Left lobe of liver (tissue), 2 donors: ENCODE measurements at places on chromosomes 13 and 19. TPM values are rescaled to one million over a fixed set of nuclear protein-coding genes. Genes with fewer than 3 reads are reported as not detected.

Gene LRRC4B
- total RNA-seq, result 0.53 TPM

DNA sequence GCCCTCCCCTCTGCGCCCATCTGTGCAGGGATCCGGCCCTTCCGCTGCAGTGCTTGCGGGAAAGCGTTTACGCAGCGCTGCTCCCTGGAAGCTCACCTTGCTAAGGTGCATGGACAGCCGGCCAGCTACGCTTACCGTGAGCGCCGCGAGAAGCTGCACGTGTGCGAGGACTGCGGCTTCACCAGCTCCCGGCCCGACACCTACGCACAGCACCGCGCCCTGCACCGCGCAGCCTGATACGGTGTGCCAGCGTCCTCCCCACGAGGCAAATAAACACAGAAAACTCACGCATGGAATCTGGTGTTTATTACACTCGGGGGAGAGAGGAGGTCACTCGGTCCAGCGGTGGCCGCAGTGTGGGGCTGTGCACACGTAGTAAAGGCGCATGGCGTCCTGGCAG is 1.2 kb downstream of the POLR2I start:
- DNase-seq, result no peak

GRCh38 chr13:25391932-25392331 is 20.2 kb downstream of the ATP8A2 start:
- DNase-seq, result no peak

Gene GIPR
- total RNA-seq, result 0.18 TPM

GRCh38 chr13:62997038-62997599 is 1581.5 kb upstream of the PCDH20 start:
- no peak for DNase-seq

- no peak for DNase-seq
These were observed 110.5 kb upstream of the SLITRK1 start for GRCh38 chr13:83992566-83993358.

GRCh38 chr13:107295416-107296140 is 727.6 kb upstream of the ARGLU1 start:
- no peak for DNase-seq

- no peak for DNase-seq
These were observed 40.9 kb upstream of the PSG9 start for GRCh38 chr19:43310221-43310620.

GRCh38 chr19:55599842-55600661 is at the start of gene ZNF524:
Gene ZNF524 (plus strand): TSS chr19:55600288. CDS start chr19:55602113, 1,825 bp downstream.
- DNase-seq, result peak; percentile 89

DNA sequence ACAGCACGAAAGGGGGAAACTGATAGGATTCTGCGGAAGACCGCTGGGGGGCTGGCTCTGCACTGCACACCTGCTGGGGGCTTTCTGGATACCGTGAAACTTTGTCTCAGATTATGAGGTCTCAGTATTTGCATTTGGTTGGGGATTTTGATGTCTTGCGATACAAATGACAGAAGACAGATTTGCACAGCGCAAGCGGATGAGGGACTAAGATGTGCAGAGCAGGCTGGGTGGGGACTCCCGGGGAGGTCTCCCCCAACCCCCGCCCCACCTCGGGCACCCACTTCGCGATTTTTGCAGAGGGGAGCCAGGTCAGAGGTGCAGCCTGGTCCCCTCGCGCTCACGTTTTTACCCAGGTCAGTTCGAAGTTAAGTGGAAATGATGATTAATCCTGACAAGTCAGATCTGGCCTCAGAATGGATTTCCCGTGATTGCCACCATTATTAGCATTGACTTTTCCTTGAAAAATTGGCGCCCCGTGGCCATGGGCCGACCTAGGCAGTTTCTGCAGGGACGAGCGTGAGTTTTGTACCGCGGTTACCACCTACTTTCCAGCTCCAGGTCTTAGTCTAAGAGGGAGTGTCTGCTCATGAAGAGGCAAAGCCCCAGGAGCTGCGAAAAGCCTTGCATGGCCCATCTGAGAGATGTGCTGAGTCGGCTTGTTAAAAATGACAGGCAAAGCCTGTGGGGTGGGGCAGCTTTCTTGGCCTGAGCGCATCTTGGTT is 1.3 kb upstream of the GJB2 start:
- no peak for DNase-seq

Gene METTL21C
- not detected for total RNA-seq

DNA sequence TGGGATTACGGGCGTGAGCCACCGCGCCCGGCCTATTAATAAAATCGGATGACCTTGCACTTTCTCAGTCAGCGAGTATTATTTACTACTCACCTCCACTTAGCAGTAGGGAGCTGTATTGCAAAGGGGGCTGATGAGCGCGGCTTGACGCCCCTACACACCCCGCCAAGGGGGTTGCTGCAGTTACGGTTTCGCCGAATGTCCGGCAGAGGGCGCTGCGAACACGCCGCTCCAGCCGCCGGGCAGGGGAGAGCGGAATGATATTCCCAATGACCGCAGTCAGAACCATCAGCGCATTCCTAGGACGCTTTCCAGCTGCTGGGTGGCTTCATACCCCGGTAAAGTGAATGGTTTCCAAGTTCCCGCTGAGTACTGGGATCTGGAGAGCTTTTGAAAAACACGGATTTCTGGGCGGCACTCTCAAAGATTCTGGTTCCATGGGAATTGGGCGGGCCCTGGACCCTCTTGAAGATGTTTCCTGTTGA is 30.0 kb upstream of the TPT1 start:
- DNase-seq, result peak; percentile 72

- no peak for DNase-seq
These were observed 34.2 kb downstream of the ZNF787 start for GRCh38 chr19:56086671-56087430.

Gene OR7G2
- total RNA-seq, result not detected

Gene TYROBP
- 20.2 TPM for total RNA-seq

GRCh38 chr13:51619614-51620013 is 35.4 kb downstream of the WDFY2 start:
- DNase-seq, result no peak

GRCh38 chr13:22861958-22862466 is 318.8 kb upstream of the SGCG start:
- no peak for DNase-seq

DNA sequence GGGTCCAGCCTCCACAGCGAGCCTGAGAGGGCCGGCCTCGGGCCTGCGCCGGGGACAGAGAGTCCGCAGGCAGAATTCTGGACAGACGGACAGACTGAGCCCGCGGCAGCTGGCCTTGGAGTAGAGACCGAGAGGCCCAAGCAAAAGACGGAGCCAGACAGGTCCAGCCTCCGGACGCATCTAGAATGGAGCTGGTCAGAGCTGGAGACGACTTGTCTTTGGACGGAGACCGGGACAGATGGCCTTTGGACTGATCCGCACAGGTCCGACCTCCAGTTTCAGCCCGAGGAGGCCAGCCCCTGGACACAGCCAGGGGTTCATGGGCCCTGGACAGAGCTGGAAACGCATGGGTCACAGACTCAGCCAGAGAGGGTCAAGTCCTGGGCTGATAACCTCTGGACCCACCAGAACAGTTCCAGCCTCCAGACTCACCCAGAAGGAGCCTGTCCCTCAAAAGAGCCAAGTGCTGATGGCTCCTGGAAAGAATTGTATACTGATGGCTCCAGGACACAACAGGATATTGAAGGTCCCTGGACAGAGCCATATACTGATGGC is 490 bp downstream of the ITPKC start:
- DNase-seq, result peak; percentile 79

DNA sequence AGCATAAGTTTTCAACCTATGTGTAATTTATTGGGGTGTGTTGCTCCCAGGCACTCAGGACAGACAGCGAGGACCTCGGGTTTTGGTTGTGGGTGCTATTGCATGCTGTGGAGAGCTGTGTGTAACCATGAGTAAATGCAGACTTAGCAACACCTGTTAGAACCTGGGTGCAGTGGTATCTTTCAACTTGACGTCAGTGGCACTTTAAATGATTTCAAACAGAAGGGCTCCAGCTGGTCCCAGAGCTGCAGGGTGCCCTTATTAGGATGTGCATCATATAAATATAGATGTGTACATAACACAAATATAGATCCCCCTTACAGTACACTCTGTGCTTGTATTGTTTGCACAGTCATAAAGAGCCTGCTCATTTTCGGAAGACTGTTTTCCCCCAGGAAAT is 228.3 kb upstream of the IRS2 start:
- DNase-seq, result no peak

DNA sequence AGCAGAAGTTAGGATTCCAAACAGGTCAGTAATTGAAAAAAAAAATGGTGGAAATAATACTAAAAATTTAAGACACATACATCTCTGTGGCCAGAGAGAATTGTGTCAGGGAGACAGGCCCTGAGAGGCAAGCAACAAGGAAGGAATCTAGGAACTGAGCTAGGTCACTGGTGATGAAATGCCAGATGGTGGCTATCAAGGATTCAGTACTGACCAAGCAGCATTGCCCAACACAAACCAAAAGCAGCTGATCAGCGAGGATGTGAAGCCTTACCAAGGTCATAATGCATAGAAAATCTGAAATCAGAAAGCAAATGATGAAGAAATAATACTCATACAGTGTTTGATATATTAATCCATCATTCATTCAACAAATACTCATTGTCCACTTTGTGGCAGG is 905.0 kb downstream of the GPC5 start:
- no peak for DNase-seq

Gene SERP2
- 1.5 TPM for total RNA-seq

Gene ONECUT3
- 0.03 TPM for total RNA-seq

Gene RASAL3
- 1.9 TPM for total RNA-seq

Gene ARL11
- total RNA-seq, result 0.23 TPM

Gene CCDC70
- not detected for total RNA-seq

Gene IRGC
- not detected for total RNA-seq

DNA sequence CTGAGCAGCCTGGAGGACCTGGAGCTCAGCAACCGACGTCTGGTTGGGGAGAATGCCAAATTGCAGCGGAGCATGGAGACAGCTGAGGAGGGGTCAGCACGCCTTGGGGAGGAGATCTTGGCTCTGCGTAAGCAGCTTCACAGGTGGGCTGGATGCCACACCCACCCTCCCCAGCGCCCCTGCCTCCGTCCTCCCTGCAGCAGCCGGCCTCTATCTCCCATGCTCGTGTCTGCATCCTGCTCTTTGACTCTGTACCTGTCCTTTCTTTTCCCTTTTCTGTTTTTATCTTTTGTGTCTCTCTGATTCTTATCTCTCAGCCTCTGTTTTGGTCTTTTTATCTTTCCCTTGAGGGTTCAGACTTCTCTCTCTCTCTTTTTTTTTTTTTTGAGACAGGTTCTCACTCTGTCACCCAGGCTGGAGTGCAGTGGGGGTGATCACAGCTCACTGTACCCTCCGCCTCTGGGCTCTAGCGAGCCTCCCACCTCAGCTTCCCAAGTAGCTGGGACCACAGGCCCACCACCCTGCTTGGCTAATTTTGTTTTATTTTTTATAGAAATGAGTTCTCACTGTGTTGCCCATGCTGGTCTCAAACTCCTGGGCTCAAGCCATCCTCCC is 10.1 kb downstream of the KASH5 start:
- DNase-seq, result no peak

GRCh38 chr13:40336228-40337221 is 329.9 kb downstream of the FOXO1 start:
- DNase-seq, result peak; percentile 54

- no peak for DNase-seq
These were observed 21.0 kb upstream of the SERP2 start for GRCh38 chr13:44352671-44353070.

DNA sequence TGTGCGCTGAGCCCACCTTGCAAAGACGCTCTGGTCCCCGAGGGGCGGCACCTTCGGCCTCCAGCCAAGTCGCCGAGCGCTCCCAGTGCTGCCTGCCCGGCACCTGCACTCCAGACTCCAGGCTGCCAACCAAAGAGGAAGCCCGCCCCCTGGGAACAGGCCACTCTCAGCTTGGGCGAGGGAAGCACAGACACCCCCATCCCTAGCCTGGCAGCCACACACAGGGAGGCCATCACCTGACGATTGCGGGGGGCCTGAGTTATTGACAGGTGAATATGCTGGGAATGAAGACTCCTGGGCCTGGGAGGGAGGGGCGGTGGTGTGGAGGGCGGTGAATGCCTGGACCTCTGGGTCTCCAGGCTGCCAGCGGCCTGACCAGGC is 10.3 kb upstream of the ZNF492 start:
- DNase-seq, result no peak

DNA sequence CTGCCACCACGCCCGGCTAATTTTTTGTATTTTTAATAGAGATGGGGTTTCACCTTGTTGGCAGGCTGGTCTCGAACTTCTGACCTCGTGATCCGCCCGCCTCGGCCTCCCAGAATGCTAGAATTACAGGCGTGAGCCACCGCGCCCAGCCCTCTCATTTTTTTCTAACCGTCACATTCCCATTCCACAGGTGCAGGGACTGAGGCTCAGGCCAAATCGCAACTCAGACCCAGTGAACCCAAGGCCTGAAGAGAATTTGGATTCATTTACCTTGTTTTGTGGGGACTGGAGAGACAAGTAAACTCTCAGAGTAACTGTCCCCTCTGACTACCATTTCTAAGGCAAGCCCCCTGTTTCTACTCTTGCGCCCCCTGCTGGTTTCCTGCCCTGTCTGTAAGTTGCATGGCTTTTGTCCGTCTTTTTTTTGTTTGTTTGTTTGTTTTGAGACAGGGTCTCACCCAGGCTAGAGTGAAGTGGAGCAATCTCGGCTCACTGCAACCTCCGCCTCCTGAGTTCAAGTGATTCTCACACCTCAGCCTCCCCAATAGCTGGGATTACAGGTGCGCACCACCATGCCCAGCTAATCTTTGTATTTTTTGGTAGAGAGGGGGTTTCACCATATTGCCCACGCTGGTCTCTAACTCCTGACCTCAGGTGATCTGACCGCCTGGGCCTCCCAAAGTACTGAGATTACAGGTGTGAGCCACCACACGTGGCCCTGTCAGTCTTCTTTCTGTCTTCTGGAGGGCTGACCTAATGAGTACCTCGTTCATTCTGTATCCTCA is 2.3 kb upstream of the STRN4 start:
- peak; percentile 54 for DNase-seq

DNA sequence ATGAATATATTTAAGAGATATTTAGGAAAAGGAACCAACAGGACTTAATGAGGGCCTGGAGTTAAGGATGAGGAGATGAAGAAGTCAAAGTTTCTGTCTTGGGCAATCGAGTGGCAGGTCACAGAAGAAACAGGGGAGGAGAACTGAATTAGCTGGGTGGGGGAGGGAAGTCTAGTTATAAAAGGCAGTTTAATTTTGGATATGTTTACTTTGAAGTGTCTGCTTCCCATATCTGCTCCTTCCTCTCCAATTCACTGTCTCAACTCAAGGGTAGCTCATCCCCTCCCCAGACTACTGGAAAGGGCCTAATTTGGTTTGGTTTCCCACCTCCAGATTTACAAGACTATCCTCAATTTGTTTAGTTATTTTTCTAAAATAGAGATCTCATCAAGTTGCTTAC is 195.9 kb downstream of the VWA8 start:
- no peak for DNase-seq

Gene LRP3
- 45.7 TPM for total RNA-seq

Gene GSX1
- not detected for total RNA-seq

Gene SIGLEC7
- total RNA-seq, result 3.8 TPM

Gene LHB
- not detected for total RNA-seq

GRCh38 chr19:39539518-39540332 is at the start of gene EID2:
Gene EID2 (minus strand): TSS chr19:39540161. CDS start chr19:39540079, 82 bp downstream.
- DNase-seq, result peak; percentile 96

Gene ICAM4
- total RNA-seq, result 0.15 TPM
